Skin of body (tissue), 3 donors: ENCODE measurements at places on chromosomes 2 and 18.

DNA sequence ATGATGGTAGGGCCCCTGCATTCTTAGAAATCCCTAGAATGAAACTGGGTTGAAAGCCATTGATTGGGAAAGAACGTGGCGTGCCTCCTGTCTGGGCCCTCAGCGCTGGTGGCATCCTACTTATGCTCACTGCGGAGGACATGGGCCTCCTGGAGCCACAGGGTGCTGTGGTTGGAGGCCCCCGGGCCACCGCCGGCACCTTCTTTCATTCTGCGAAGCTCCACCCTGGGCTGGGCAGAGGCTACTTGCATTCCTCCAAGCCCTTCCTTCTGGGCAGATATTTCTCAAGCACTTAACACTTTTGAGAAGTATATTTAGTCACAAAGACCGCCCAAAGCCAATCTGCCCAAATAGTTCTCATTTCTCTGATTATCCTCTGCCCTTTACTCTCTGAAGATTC, 311.9 kb downstream of the MYCN start:
- DNase-seq = no peak

DNA sequence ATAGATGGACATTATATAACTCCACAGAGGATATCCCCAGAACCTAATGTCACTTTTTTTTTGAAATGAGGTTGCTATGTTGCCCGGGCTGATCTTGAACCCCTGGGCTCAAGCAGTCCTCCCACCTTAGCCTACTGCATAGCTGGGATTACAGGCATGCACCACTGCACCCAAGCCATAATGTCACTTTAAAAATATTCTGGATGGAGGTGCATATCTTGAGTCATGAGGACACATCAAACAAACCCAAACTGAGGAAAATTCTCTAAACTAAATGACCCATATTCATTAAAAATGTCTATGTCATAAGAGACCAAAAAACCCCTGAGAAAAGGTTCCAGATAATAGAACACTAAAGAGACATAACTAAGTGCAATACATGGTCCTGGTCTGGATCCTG, 36.3 kb downstream of the OSGEPL1 start:
- no peak for DNase-seq

DNA sequence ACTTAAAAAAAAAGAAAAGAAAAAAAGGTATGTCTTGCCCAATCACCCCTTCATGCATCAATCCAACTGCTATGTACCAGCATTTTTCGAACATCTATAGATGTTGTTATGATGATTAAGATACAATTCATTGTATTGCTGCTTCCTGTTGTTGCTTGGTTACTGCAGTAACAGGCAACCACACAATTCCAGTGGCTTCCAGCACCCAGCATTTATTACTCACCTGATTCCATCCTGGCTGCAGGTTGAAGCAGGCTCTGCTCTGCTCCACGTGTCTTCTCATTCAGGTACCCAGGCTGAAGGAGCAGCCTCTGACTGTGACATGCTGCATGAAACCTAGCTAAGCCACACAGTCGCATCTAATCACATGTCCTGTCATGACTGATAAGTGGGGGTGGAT, 196.9 kb downstream of the INO80D start:
- no peak for DNase-seq

GRCh38 chr2:8465560-8465959, 216.3 kb upstream of the ID2 start:
- no peak for DNase-seq
